ENCODE measurements at places on chromosomes 7 and 10.

DNA sequence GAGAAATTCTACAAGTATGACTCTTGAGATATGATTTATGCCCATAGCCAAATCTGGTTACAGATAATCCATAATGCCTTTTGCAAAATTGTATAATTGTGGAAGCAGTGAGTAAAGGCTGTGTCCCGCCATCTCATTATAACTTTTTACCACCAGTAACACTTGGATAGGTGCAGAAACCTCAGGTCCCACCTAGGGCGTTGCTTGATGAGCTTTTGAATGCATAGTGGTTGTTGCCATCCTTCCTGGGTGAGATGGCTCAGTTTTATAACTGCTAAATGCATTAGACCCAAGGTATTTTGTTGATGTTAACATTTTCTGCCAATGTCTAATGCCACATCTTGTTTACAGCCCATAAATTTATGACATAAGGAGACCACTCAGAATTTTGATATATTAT, 42.9 kb downstream of the CFAP58 start:
- DNase-seq: no peak

DNA sequence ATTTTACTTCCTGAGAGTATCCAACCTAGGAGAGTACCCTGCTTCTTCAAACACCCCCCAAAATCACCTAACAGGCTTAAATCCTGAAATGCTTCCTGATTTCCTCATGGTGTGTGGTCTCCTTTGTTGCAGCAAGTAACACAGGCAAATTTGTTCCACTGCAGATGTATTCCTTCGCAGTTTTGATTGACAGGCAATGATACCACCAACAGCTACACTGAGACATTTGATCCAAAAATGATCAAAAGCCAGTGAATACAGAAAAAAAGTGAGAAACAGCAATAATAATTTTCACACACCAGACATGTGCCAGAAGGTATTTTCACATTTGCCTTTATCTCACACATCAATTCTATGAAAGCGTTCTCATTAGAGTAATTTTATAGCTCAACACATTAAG, 95.9 kb downstream of the HERPUD2 start:
- no peak for DNase-seq

GRCh38 chr10:95183271-95184230, 10.5 kb upstream of the ACSM6 start:
- no peak for DNase-seq

DNA sequence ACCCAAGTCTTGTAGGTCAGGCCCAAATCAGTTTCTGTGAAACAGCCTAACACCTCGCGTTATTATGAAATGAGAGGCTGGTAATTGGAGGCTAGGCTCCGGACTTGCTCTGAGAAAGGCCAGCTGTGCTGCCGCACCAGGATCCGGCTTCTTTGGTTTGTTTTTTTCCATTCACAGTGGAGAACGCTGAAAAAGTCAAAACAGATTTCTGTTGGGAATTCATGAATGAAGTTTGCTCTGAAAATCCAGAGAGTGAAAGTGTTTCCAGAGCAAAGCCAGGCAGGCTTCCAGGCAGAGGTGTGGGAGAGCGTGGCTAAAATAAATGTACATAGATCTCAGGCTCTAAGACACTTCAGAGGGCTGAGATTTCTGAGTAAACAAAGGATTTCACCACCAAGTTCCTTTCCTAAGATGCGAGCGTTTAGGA, 240.1 kb downstream of the TRIL start:
- DNase-seq: no peak

DNA sequence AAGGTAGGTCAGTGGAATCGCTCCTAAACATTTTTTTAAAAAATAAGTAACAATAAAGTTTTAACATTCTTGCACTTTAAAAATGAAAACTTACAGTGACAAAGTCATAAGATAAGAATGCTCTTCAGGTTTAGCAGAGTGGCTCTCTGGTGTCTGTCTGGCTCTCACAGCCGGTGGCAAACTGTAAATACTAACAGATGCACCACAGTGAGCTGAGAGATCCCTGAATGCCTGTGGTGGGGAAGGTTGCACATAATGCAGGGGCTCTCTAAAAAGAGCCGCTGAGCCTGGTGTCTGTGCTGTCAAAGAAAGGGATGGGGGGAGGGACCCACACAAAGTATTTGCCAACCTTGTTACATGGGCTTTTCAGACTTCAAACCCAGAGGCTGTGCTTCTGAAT, 498.3 kb downstream of the CCSER2 start:
- DNase-seq: no peak

GRCh38 chr10:92834986-92835385, 13.3 kb upstream of the EXOC6 start:
- no peak for DNase-seq
